Mesendoderm (in vitro differentiated cells): ENCODE measurements at places on chromosomes 2 and 18.

- no peak for DNase-seq
These were observed 254.7 kb downstream of the HDAC4 start for GRCh38 chr2:239146011-239146641.

DNA sequence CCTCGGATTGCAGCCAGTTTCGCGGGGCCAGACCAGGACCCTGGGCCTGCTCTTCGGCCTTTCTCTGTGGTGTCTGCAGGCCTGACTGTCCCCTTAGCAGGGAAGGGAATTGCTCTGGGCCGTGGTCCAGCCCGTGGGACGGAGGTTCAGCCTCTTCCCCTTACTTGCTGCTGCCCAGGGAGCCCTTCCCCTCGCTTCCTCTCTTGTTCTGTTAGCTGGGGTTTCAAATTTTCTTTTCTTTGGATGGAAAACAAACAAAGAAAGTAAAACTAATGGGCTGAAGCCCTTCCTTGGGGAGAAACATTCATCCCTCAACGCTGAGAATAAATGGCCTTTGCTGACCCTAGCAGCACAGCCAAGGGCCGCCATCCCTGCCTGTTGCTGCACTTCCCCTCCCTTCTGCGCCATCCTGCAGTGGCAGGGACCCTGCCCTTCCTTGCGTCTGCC, 52.4 kb downstream of the ASAP2 start:
- DNase-seq, result no peak

GRCh38 chr2:190701586-190701985, 52.7 kb downstream of the NAB1 start:
- DNase-seq, result no peak

DNA sequence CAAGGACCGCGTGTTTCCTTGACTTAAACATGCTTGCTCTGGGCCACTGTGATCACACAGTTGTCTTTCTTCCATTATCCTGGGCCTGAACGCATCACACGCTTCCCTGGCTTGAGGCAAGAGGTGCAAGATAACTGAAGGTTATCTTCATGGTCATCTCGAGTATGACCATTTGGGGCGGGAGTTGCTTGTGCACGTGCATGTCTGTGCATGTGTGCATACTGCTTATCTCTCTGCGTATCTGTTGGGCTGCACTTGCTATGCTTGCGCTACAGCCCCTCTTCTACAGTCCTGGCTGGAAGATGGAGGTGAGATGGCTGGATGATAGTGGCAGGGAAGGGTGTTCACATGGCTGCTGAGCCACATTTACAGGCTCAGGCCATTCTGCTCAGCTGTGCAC, 27.2 kb upstream of the EFR3B start:
- no peak for DNase-seq

- no peak for DNase-seq
These were observed 33.4 kb upstream of the CNOT11 start for GRCh38 chr2:101219246-101219645.

GRCh38 chr2:160464017-160464416, 29.6 kb downstream of the RBMS1 start:
- no peak for DNase-seq

GRCh38 chr18:34707670-34708069, 2.4 kb upstream of the DTNA start:
- DNase-seq, result peak; percentile 90

GRCh38 chr2:37367310-37367709, 22.9 kb downstream of the QPCT start:
- DNase-seq, result no peak

DNA sequence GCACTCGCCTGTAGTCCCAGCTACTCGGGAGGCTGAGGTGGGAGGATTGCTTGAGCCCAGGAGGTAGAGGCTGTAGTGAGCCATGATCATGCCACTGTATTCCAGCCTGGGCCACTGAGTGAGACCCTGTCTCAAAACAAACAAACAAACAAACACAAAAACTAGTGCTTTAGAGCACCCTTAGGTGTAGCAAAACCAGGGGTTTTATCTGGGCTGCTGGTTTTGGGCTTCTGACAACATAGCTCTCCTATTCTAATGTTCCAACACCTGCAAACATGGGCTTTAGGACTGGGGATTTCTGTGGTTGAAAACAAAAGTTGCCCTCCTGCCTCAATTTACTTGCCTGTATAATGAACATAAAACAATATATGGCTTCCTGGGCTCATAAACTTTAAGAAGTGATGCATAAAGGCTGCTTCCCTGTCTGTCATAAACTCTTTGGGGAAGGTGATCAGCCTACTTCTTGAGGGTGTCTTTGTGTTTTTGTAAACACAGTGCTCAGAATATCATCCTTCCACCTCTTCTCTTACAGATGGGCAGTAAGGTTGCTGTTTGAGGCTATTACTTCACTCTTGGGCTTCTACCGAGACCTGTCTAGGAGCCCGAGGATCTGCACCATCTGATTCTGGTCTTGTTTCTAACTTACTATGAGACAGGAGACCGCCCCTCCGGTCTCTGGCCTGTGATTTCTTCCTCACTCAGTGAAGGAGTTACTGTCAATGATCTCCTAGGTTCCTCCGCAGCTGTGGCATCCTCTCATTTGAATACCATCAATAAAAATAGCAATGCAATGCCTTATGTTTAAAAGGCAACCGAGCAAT, 246.5 kb downstream of the MYCN start:
- DNase-seq, result no peak

- peak; percentile 76 for DNase-seq
These were observed 52.7 kb downstream of the FHOD3 start for GRCh38 chr18:36350251-36350651.

- DNase-seq, result no peak
These were observed 116.6 kb downstream of the ATL2 start for GRCh38 chr2:38260469-38260868.

GRCh38 chr18:70705831-70706416, 417.1 kb downstream of the SOCS6 start:
- no peak for DNase-seq

- DNase-seq, result peak; percentile 33
These were observed 22.8 kb upstream of the SCN7A start for GRCh38 chr2:166516712-166517303.

DNA sequence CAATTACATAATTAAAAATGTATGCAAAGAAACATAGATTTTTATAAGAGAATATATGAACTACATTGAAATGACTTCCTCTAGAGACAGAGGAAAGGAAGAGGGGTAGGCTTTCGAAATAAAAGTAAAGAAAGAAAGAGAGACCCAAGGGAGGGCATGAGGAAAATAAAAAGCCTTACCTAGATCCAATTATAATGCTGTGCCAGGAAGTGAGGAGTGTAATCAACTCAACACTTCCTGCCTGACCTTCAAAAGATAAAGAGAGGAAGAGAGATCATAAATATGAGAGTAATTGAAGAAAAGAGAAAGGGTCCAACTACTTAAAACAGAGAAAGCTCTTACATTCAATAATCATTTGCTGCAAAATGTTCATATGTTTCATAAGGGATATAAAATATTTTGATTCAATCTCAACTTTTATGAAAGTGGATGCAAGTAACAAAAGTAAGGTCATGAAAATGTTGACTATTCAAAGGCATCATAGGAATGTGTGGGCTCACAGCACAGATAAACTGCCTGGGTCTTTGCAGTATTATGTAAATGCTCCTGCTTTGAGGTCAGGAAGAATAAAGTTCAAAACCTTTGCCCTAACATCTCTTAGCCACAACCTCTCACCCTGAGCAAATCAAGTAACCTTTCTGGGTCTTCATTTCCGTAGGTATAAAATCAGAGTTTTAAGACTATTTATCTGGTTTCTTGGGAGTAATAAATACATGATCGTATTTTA, 1237.7 kb downstream of the LRP1B start:
- DNase-seq, result no peak

DNA sequence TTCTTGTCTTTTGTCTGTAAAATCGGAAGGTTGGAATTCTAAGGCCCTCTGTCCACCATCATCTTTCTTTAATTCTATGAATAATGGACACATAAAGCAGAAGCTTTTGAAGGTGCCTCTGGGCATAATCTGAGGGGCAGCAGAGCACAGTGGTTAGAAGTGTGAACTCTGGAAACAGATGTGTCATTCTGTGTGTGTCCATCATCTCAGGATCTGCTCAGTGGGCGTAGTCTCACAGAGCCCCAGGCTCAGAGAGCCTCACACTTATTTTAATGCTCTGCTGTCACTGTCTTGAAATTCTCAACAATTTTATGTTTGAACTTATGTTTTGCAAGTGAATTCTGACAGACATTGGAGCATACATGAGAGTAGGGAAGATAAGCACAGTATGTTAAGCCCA, 31.0 kb upstream of the CCDC93 start:
- DNase-seq, result no peak

GRCh38 chr18:5955861-5956260, 60.5 kb upstream of the TMEM200C start:
- no peak for DNase-seq

DNA sequence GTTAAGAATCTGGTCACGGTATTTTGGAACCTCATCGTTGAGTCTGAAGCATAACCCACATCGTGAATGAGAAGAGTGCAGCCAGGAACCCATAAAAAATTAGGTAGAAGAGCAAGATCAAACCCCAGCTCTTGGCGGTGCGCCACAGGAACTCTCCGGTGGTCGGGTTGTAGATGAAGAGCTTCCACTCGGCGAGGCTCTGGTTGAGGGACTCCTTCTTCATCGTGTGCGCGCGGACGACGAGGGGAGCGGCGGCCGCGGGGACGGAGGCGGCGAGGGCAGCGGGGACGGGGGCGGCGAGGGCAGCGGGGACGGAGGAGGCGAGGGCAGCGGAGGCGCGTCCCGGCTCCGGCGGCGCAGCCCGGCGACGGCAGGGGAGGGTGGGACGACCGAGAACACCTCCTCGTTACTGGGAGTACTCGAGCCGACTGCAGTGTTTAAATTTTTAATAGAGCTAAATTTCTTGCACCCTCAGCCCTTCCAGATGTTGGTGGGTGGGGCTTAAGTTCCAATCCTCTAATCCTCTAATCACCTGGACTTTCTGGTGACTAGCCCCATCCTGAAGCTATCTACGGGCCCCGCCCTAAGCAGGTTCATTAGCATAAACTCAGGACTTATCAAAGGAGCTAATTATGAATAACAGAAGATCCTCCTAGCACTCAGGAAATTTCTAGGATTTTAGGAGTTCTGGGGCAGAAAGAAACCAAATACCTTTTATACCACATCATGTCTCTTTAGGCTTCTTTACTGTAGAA, 20.4 kb upstream of the PAPOLG start:
- DNase-seq, result peak; percentile 44

DNA sequence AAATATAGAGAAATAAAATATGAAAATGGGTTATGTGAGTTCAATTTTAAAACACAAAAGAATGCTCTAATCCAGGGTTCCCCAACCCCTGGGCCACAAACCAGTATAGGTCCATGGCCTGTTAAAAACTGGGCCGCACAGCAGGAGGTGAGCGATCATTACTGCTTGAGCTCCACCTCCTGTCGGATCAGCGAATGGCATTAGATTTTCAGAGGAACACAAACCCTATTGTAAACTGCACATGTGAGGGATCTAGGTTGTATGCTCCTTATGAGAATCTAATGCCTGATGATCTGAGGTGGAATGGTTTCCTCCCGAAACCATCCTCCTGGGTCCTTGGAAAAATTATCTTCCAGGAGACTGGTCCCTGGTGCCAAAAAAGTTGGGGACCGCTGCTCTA, 34.7 kb downstream of the TTR start:
- DNase-seq, result peak; percentile 26

- no peak for DNase-seq
These were observed 18.0 kb upstream of the TTN start for GRCh38 chr2:178825183-178825582.

DNA sequence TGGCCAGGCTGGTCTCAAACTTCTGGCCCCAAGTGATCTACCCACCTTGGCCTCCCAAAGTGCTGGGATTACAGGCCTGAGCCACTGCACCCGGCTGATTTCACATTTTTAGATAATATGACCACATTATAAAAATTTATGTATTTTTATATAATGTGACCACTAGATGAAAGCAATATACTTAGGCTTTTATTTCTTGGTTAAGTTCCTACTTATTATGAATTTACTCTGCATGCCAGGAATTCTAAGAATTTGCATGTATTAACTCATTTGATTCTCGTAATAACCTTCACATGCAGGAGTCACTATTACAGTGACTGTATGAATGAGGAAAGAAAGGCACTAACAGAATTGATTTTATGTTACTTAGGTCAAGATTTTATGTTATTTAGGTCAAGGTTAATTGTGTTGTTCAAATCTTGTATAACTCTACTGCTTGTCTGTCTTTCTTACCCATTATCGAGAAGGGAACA, 25.6 kb upstream of the CASP8 start:
- DNase-seq, result no peak

GRCh38 chr2:25035537-25036220, 6.2 kb upstream of the EFR3B start:
- no peak for DNase-seq

DNA sequence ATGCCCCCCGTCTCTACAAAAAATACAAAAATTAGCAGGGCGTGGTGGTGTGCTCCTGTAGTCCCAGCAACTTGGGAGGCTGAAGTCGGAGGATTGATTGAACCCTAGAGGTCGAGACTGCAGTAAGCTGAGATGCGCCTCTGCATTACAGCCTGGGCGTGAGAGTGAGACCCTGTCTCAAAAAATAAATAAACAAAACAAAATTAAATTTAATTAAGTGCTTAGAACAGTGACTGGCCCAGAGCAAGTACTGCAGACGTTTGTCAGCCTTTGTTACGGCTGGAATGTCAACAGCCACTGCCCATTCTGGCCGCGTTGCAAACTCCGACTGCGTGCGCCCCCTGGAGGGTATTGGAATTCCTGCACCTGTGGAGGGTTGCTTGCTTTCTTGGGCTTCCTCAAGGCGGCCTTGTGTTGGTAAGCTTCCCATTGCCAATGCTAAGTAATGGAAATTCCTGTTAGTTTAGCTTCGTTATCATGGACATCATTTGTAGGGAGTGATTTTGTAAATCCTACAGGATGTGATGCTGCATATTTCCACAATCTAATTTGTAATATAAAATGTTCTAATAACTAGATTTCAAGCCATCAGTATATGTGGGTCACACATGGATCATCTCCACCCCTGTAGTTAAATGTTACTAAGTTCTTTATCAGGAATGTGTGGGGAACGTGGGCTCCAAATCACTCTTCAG, 15.9 kb upstream of the ATP6V1B1 start:
- peak; percentile 90 for DNase-seq

DNA sequence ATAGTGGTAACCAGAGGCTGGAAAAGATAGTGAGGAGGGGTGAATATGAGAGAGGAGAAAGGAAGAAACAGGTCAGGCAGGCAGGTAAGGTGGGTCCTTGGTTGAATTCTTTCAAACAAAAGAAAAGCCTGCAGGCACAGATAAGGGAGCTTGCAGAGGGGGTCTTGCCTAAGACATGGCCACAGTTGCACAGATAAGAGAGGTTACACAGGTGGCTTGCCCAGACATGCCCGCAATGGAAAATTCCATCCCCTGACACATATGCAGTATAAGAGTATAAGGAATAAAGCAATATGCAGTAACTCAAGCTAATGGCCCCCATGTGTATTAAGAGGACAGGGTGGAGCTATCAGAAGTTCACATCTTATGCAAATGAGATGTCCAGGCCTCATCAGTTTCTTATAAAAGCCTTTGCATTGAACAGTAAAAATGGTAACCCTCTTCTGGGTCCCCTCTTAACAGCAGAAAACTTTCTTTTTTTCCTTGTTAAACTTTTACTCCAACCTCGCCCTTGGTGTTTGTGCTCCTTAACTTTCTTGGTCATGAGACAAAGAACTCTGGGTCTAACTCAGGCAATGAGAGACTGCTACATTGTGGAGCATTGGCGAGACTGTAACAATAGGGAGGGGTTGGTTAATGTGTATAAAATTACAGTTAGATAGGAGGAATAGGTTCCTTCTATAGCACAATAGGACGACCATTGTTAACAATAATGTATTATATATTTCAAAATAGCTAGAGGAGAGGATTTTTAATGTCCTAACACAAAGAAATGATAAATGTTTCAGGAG, 764.6 kb downstream of the TSN start:
- DNase-seq, result peak; percentile 48

GRCh38 chr2:47158576-47158975, 3.5 kb upstream of the STPG4 start:
- no peak for DNase-seq
